Right cardiac atrium (tissue), 5 donors: ENCODE measurements at places on chromosomes 2 and 18. TPM values are rescaled to one million over a fixed set of nuclear protein-coding genes. Genes with fewer than 3 reads are reported as not detected.

DNA sequence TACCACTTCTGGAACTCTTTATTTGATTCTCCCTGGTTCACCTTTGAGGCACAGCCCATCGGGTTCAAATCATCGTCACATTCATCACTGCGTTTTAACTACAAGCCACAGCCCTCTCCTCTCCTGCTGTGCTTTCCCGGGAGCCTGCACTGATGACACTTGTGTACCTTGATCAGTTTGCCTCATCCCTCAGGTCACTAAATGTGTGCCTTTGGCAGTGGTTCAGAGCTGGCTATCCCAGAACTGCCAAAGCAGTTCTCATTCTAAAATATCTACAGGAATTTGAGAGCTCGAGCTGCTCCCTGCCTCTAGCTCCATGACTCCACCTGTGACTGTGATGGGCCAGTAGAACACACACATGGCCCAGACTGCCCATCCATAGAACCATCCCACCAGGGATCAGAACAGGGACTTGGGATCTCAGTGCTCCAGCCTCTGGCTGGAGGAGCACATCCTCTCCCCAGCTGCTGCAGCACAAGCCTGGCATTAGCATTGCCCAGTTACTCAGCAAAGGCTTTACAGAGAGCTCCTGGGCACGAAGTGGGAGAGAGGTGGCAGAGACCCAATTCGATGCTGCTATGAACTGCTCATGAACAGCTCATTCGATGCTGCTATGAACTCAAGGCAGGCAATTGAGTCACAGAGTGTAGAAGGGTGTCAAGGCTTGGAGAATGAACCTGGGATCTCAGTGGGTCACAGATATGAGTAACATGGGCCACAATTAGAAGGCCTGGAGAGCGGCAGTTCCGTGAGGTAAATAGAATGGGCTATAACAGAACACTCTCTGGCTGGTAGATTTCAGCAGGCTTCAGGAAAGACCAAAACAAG lies 41.9 kb downstream of the EVA1A start:
- no peak for DNase-seq

DNA sequence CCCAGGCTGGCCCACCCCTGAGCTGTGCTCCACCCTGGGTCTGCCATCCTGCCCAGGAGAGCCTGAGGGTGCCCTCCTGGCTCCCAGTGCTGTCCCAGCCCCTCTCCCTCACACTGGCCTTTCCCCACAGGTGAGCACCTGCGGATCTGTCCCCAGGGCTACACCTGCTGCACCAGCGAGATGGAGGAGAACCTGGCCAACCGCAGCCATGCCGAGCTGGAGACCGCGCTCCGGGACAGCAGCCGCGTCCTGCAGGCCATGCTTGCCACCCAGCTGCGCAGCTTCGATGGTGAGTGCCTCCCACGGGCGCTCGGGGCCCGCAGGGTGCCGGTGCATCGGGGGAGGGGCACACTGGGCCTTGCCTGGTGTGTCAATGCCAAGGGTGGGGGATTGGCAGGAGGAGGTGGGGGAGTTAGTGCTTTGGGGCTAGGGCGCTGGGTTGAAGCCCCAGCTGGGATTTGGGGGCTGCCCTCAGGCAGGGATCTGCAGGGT lies 23.5 kb downstream of the GPC1 start:
- DNase-seq: peak; percentile 10

GRCh38 chr18:51010218-51010617 lies 19.8 kb upstream of the SMAD4 start:
- no peak for DNase-seq

- peak; percentile 87 for DNase-seq
Observed at GRCh38 chr2:98507891-98508708, 63.4 kb downstream of the INPP4A start.

DNA sequence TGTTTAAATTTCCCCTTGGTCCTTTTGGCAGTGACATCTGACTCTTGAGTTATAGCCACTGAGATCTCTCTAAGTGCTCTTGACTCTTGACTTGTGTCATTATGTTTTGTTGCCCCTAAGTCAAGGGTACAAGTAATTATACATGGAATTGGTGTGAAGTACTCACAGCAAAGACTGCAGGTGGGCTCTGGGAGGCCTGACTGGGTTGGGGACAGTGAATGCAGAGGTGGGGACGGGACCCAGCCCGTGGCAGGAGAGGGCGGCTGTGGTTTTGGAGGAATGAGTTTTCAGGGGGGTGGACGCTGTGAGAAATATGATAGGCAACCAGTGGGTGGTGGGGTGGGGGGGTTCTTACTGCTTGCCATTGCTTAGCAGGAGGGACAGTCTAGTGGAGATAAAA lies 97.8 kb downstream of the NCK2 start:
- DNase-seq: no peak

DNA sequence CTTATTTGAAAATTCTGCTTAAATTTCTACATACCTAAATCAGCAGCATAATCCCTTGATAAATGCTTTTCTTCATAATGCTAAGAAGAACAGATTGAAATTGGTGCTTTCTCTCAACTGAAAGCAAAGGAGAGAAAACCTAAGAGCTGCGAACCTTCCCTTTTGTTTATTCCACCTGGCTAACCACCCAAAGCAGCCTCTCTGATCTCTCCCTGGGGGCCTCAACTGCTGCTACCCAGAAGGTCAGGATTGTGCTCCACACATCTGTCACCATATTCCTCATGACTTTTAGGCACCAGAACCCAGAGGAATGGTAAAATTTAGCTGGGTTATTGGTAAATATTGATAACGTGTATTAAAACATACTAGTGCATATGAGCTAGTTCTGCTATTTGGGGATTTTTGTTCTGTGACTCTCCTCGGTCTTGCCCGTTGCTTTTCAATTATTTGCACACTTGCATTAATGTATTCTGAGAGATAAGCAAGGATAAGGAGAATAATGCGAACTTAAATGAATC lies 334.1 kb downstream of the RIT2 start:
- DNase-seq: no peak

DNA sequence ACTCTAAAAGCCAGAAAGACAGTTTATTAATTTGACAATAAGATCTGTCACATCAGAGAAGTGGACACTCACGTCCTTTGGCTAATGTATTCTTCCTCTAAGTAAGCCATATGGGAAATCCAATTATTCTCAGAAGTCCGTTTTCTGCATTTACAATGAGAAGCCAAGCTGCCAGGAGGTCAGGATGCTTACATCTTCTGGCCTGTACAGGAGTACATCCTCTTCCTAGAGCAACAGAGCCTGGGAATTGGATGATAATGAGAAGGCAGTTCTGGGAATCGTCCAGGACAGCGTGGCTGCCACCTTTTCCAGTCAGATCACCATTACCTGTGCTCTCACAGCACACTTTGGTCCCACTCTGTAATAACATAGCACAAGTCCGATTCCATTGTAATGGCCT lies 5.2 kb downstream of the RAPGEF4 start:
- no peak for DNase-seq

DNA sequence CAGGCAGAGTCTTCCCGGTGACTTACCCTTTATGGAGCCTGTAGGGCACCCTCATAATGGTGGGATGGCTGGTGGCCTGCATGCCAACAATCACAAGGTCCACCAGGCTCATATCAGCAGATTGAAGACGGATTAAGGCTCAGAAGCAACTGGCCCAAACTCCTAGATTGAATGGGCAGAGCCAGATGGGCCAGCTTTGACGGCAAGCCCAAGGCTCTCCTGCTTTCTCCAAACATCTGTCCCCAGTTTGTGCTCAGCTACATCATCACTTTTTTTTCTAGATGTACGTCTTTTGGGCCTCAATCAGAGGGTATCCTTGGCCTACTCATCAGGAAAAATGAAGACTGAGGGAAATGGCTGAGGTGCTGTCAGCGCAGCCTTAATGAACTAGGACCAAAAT lies 114.6 kb downstream of the VIT start:
- DNase-seq: no peak

DNA sequence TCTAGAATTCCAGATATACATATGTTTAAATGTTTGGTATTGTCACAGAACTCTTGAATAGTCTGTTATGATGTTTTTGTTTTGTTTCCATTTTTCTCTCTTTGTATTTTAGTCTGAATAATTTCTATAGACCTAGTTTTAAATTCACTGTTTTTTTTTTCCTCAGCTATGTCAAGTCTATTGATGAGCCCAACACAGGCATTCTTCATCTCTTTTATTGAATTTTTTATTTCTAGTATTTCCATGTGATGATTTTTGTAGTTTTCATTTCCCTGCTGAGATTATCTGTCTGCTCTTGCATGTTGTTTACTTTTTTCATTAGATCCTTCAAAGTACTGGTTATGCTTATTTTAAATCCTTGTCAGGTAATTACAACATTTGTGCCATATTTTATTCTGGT lies 254.7 kb downstream of the C1D start:
- no peak for DNase-seq

DNA sequence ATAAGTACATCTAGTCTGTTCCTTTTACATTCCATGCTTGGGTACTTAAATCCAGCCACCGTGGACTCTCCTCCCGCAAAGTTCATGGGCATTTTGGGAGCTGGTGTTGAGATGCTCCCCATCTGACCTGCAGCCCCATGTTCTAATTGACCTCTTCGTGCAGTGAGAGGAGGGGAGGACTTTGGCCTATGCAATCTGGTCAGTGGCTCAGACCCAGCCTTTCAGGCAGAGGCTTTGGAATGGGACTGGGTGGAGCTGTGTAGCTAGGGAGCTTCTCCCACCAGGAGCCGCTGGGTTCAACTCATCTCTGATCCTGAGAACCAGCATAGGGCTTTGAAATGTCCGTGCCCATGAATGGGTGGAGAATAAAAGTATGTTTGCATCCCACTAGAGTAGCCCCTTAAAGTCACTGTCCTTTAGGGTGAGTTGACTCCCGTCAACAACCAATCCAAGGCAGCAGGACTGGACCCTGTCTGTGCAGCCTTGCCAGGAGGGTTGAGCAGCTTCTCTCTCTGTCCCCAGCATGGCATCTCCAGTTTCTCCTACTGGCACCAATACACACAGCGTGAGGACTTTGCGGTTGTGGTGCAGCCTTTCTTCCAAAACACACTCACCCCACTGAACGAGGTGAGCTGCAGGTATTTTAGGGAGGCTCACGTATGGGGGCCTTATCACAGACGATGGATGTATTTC lies 120.0 kb upstream of the PPP1CB start:
- DNase-seq: no peak

DNA sequence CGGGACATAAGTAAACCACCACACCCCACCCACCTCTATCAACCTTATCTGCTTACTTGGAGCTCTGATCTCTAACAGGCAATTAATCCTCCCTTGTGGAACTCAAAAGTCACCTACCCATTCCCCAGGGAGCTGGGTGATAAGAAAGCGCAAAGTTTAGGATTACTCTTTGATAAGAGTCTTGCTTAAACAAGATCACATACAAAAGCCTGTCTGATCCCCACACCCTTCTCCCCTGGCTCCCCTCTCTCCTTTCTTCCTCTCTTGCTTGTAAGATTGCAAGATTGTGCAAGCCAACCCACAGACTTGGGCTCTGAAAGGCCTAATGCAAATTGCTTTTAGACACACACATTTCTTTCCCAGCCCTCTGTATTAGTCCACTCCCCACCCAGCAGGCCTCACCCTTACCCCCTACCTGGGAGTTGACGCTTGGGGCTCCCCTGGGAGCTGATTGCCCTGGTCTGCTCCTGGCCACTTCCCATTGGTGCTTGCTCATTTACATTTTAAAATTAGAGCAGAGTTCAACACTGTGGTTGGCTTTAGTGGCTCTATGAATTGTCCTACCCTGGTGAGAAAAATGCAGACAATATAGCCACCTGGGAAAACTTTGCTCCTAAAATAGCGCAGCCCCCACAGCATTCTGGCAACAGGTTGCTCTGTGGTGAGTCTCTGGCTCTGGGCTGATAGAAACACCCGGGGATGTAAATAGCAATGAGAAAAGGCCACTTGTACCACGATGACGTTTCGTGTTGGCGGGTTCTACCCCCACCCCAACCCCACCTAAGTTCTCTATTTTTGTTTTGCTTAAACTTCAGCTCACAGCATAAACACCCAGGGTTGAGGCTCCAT lies 92.8 kb upstream of the MSH2 start:
- no peak for DNase-seq

DNA sequence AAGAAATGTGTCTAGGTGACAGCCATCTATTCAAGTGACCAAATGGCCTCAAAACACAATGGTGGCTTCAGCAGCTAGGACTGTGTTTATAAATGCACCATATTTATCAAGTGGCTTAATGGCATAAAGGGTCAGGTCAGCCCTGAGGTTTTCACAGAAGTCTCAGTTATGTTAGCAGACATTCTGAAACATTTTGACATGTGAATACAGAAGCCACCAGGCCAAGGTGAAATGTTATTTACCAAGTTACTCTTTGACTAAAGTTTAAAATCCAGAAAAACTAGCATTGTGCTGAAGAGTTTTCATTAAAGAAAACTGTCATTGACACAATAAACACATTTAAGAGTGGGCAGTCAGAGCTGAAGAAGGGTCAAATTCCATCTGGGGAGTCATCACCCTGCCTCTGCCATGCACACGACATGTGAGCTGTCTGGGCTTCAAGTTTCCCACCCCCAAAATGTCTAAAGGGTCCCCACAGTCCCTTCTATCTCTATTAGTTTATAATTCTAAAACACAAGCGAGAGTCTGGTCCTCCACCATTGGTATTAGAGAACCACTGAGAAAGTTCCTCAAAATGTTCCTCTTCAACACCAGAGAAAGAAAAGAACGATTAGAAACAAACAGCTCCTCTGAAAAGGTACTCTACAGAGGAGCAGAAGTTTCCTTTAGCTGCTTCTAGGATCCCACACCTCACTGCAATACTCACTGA lies 77.5 kb upstream of the FZD5 start:
- DNase-seq: no peak

DNA sequence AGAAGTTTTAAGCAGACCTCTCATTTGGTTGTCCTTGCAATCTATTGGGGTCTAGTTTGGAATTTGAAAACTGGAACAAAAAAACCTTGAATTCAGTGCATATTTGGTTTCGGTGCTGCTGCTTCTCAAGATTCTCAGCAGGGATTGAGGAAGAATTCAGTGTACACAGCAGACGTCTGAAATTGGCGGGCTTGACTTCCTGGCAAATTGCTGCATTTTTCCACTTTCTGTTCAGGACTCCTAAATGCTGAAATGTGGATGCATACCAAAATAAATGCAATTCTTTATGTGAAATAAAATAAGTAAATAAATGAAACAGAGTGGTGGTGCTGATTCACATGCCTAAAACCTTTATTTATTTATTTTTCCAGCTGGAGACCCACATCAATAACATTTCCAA lies 332.4 kb upstream of the KYNU start:
- DNase-seq: no peak

TUBB8B gene
- total RNA-seq: not detected

MAPRE2 gene
- total RNA-seq: 108 TPM

TMEM163 gene
- total RNA-seq: 3.3 TPM

GALNT5 gene
- 0.74 TPM for total RNA-seq

FTCDNL1 gene
- 2.4 TPM for total RNA-seq
